ENCODE measurements at places on chromosomes 13 and 19.

DNA sequence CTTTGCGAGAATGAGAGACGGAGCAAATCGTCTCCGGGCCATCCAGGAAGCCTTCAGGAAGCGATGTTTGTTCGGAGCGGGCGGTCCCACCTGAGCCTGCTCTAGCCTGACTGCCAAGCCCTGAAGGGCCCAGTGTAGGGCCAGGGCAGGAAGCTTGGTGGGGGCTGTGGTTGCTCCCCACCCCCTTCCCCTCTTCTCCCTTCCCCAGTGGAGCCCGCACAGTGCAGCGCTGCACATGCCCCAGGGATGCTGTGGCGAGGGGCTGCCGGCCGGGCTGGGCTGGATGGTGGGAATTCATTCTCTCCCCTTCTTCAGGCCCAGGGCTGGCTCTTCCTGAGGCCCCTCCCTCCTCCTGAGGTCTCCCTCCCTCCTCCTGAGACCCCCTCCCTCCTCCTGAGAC is 7.1 kb upstream of the GRTP1 start:
- DNase-seq, result no peak

- no peak for DNase-seq
Measured at GRCh38 chr19:54928299-54928698, 19.0 kb downstream of the NLRP7 start.

GRCh38 chr13:100547791-100548201 is 40.8 kb downstream of the GGACT start:
- DNase-seq, result no peak

- no peak for DNase-seq
Measured at GRCh38 chr13:112441779-112442310, 65.7 kb downstream of the SPACA7 start.

DNA sequence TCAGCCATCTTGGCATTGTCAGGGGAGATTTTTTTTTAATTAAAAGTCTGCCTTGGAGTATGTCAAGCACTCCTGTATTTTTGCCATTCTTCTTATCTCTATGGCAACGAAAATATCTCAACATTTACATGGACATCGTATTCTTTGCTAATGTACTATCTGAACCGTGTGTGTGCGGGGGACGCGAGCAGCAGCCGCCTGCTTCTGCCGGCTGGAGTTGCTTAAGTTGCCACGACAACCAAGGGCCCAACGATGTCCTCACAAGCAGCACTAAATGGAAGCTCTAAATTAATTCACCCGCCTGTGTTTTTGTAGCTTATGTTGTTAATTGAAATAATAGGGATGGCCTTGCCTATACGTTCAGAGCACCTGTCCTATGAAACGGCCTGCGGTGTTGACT is 309.5 kb downstream of the TEX29 start:
- DNase-seq, result no peak

All from stimulated activated CD4-positive, alpha-beta T cell treated with anti-CD3 and anti-CD28 coated beads, Interleukin-1b, Interleukin-23, amount 100 ng/mL, for 1 hour (primary cell).